Naive thymus-derived CD4-positive, alpha-beta T cell (primary cell): ENCODE measurements at places on chromosomes 3 and 15. TPM values are rescaled to one million over a fixed set of nuclear protein-coding genes. Genes with fewer than 3 reads are reported as not detected.
A peak's percentile ranks its signal among the peaks of the same experiment; 100 is the strongest.

DNA sequence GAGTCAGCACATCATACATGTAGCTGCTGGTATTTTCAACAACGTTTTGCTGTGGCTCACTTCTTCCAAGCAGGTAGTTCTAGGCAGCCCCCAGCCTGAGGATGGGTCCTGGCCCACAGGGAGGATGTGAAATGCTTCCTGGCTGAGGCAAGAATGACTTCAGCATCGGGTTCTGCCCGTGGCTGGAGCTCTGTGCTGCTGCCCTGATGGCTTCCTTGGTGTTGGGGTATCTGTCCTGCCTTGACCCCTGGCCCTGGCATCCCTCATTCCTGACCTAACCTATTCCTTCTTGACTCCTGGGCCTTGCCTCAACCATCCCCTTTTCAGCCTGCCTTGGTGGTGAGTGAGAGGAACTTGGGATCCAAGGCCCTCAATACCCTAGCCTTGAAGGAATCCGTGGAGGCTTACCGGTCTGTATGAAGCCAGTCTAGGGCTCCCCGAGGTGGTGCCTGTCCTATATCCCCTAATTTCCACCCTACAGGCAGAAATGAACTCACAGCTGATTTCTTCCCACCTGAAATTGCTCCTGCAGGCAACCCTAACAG lies 300.6 kb downstream of the TLE3 start:
- no peak for DNase-seq

DNA sequence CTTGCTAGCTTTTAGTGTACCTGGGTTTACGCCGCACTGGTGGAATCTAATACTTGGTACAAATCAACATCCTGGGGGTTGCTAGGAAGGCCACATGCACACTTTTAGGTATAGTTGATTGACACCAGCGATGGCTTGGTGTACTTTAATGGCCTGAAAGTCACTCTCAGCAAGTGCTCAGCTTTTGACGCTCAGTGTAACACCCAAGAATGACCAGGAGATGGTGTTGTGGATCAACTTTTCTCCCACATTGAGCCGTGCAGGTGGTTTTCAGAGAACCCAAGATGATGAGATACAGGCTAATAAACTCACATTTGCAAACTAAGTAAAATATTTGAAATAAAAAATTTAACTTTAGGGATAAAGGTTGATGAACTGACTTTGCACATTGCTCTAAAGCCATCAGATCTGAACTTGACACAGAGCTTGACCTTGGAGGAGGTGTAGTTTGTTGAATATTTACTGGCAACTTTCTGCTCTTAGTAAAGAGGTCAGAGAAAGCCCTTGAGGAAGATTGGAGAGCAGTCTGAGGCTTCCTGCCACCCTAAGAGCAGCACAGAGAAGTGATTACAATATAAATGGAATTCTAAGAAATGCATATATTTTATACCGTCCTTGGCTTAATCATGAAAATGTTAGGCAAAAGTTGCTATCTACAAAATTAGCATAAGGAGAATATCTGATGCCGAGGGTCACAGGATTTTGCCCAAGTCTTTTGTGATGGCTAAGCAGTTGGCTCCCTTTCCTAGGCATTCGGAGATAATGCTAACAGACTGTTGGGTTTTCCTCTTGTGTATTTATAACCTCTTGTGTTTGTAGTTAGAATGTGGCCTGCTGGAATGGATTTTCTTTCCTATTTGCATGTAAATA lies 143.4 kb upstream of the RASGRP1 start:
- DNase-seq = no peak

DNA sequence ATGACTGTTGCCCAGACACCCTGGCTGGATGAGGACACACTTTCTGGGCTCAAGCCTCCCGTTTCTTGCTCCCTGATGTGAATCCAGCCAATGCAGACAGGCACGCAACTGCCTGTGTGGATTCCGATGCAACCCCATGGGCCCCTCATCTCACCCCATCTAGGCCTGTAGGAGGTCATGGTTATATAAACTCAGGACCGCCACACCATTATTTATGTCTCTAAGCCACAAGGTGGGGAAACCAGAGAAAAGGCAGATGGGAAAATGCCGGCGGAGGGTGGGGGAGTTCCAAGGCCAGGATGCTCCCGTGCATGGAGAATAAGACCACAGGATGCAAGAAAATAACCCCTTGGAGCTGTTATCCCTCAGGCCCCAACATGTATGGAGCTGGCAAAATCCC lies 2.0 kb downstream of the MESP1 start:
- no peak for DNase-seq

- DNase-seq = peak; percentile 40
Measured at GRCh38 chr3:198079771-198080520, 119.9 kb downstream of the LMLN start.

GRCh38 chr15:38010395-38010794 lies 76.0 kb downstream of the TMCO5A start:
- DNase-seq = no peak

DNA sequence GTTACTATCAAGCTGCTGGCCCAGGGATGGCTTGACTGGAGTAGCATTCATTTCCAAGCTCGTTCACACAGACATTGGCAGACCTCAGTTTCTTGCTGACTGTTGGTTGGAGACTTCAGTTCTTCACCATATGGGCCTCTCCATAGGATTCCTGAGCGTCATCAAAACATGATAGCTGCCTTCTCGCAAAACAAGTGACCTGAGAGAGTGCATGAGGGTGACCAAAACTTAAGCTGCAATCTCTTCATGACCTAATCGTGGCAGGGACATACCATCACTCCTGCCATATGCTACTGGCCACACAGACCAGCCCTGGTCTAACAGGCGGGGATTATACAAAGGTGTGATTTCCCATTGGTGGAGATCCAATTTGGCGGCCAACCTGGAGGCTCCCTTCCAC lies 46.0 kb upstream of the C3orf22 start:
- no peak for DNase-seq

GRCh38 chr15:94844198-94844537 lies 612.8 kb downstream of the MCTP2 start:
- no peak for DNase-seq

DNA sequence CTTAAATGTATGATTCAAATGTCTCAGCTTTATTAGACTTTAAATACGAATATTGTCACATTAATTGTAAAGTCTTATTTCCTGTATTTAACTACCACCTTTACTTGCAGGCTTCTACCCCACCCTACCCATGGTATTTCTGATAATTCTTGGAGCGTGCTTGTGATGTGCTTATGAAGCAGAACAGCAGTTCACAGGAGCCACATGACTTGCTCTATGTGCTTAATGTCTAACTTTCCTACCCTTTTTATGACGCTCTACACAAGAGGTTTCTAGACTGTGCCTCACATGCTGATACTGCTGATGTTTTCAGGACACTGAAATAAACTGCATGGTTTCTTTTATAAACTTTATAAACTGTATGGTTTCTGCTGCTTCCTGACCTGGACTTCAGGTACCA lies 553.5 kb upstream of the CCDC54 start:
- DNase-seq = no peak

DNA sequence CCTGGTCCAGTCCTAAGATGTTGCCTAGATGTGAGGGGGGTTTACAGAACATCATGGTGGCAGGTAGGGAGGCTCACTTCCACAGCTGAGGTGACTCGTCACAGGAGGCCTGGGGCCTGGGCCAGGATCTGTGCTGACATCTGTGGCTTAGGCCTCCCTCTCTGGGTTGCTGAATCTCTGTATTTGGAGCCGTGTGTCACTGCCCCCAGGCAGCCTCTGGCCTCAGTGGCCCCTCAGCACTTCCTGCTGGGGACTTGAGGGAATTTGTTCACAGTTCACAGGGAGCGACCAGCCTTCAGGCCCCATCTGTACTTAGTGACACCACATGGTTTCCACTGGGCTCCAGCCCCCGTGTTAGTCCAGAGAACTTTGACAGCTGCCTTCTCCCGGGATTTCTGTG lies 41.7 kb upstream of the ADAMTSL3 start:
- DNase-seq = no peak

DNA sequence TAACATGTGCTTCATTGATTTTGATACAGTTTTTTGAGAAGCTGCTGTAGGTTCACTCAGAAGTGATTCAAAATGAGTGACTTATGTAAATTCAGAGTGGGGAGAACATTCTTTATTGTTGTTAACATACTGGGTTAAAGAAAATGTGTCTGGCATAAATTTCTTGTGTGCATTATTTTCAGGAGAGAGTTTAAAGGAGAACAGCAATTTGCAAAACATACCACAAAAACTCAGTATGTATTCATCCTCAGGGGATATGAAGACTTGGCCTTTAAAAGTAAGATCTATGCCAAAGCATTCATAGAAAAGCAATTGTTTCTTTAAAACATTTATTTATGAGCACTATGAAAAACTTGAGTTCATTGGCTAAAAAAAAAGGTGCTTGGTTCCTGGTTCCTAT lies 1089.8 kb downstream of the ROBO2 start:
- no peak for DNase-seq

Gene ESYT3
- 0.14 TPM for polyA plus RNA-seq

Gene CNTN4
- polyA plus RNA-seq = not detected

Gene AMT
- 1.7 TPM for polyA plus RNA-seq

DNA sequence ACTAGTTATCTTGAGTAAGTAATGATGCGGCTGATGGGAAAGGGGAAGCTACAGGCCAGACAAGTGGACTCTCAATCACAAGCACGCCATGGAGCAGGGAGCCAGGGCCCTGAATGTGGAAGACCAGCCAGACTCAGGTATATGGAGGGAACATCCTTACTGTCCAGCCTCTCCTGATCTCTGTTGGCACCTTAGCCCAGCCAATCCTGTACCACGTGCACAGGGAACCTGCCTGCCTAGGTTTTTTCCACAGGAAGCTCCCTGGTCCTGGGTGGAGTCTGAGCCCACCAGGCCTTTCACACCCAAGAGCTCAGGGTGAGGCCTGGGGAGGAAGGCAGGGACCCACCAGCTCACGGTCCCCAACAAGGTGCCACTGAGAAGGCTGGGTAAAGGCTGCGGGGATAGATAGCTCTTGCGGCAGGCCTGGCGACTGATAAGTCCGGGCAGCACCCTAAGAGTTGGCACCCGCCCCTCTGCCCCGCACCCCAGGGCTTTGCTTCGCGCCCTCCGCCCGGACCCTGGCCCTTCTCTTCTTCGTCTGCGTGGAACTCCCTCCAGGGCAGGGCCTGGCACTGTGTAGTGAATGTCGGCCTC lies 933 bp upstream of the APEH start:
- no peak for DNase-seq
